GM18507 (cell line): ENCODE measurements at places on chromosomes 2 and 18.

DNA sequence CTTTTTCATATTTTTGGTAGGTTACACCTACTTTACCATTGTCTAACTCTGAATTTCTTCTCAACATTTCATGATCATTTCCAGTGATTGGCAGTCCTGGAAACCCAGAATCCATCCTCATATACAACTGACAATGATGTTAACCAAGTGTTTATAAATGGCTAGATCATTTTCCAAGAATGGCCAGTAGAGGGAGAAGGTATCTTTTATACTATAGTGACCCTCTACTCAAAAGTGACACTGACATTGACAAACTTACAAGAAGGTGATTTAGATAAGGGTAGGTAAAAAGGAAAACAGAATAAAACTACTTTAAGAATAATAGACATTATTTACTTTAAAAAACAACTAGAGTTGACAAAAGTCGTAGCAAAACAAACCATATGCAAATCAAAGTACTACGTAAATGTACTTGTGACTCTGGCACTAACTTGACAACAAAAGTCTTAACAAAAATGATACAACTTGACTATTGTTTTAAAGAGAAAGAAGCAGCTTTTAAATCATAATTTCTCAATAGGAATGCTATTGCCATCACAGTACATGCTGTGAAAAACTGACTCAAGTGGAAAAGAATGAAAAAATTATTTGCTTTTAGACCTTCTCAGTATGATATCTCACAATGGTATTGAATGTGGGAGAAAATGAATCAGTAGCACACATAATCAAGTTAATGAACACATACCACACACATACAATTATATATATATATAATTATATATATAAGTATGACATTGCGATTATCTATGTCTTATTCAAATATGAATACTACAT is 76.6 kb upstream of the GRB14 start:
- DNase-seq: no peak

GRCh38 chr2:158500333-158500732 is 43.6 kb downstream of the PKP4 start:
- no peak for DNase-seq

DNA sequence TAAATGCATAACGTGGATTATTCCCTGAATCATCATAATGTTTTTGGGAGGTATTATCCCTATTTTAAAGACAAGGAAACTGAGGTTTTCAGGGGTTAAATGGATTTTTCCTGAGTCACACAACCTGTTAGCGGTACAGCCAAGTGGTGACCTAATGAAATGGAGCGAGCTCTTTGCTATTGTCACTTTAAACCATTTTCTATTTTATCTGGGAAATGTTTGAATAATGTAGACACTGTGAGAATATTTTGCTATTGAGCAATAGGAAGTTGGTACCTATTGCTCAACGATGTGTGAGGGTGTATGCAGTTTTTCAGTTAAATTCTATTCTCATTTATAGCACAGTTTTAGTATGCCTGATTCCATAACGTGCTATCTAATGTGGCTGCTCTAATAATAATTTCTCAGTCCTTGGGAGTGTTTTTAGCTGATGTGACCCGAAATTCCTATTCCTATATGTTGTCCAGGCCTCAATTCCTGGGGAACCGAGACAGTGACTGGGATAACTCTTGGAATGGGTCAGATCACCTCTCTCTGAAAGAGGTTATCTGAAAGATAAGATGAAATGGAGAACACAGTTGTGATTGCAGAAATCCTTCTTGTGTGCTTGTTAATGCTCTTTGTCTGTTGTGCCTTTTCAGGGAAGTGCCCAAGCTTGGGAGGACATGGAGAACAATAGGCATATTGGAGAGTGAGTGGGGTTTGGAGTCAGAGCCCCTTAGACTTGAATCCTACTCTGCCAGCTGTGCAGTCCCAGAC is 38.4 kb downstream of the ABCB11 start:
- DNase-seq: no peak

- no peak for DNase-seq
These were observed 248.5 kb downstream of the ZNF516 start for GRCh38 chr18:76246590-76246989.

DNA sequence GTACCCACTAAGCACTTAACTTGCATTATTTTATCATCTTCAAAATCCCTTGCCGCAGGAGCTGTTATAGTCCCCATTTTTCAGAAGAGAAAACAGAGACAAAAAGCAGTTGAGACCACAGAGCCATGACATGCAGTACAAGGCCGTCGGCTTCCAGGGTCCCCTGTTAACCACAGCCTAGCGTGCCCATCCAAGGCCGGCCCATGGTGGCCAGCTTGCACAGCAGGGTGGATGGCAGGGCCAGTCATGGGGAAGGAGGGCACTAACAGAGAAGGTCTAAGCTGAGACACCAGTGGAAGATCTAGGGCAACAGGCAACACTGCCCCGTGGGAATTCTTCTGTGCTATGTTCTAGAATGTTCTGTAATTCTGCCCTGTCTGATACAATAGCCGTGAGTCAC is 192.6 kb upstream of the ID2 start:
- DNase-seq: no peak

DNA sequence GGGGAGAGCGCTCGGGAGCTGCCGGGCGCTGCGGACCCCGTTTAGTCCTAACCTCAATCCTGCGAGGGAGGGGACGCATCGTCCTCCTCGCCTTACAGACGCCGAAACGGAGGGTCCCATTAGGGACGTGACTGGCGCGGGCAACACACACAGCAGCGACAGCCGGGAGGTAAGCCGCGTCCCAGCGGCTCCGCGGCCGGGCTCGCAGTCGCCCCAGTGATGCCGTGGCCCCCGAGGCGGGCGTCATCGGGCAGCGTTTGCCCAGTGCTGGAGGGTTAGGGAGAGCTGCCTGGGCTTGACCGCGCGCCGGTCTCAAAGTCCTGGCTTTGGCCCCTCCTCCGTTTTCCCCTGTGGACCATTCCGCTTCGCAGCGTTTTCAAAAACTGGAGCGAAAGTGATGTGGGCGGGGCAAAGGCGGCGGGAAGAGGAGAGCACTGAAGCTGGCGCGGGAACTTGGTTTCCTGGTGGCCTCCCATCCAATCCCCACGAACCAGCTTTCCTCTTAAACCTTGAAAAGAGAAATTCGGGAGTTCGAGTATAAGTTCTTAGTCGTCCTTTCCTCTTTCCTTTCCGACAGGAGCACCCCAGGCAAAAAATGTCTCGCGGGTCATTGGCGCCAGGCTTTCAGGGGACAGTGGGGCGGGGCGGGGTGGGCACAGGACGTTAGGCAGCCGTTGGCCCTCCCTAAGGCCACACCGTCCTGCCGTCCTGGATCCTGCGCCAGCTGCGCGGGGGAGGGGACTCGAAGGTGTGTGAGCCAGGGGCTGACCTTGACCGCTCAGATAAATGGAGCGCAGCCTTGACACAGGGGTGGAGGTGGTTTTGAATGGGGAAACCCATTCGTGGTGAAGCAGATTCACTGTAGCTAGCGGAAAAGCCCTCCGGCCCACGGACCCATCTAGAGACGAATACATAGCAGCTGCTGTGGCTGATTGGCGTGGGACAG is 821 bp downstream of the TYMS start:
- DNase-seq: peak; percentile 69
